ENCODE measurements at places on chromosomes 12 and 14.

- no peak for DNase-seq
Observed at GRCh38 chr14:77190977-77191376, 9.4 kb downstream of the TMEM63C start.

- no peak for DNase-seq
Observed at GRCh38 chr12:70985850-70986249, 65.3 kb upstream of the PTPRR start.

GRCh38 chr14:70203686-70204085, 14.9 kb upstream of the SLC8A3 start:
- DNase-seq = no peak

GRCh38 chr14:36967892-36968555, 204.4 kb downstream of the SLC25A21 start:
- no peak for DNase-seq

DNA sequence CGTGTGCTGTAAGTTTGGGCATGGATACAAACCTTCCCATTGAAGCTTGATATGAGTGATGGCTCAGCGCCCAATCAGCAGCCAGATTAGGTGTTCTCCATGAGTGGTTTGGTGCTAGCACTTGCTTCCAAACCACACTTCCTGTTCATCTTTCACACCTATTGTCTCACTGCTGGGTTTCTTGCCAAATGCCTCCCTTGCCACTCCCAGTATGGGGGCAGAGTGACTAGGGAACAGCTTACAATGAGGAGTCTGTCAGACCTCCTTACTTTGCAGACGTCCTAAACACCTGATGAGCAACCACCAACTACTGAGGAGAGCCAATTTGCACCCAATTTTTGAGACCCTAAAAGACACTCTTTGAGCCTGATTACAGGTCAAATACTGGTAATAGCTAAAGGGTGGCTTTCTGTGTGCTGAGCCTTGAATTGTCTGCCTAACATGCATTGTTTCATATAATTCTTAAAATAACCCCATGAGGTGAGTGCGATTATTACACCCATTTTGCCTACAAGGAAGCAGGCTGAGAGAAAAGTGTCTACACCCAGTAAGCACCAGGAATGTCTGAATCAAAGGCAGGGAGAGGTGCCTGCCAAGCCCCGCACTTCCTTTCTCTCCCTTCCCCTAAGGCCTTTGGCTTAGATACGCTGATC, 48.4 kb upstream of the FOS start:
- DNase-seq = peak; percentile 81

DNA sequence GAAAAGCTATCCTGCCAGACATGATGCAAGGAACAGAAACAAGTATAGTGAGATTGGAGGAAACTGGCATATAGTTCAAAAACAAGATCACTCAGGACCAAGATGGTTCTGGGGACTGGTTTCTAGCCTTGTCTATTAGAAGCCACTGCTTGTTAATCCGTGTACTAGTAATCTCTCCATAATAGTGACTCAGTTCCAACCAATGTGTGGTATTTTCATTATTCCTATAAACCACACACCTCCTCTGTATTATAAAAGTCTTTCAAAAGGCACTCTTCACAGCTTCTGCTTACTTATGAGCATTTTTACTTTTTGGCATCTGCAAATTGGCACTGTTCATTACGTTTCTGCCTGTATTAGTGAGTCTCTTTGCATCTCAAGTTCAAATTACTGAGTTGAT, 140.3 kb downstream of the SLC6A15 start:
- DNase-seq = no peak

DNA sequence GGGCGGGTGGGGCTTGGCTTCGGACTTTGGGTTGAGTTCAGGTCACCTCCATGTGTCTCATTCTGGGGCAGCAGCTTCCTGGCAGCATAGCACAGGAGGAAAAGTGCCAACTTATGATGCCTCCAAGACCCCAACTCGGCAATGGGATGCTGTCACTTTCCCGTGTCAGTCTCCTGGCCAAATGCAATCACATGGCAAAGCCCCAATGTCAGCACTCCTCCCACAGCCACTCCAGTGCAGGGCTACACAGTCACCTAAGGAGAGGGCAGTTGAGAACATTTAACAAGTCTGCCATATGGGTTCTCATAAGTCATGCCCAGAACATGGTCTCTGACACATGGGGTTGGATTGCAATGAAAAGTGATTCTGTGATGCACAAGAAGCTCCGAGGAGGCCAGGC, 26.7 kb downstream of the ELK3 start:
- no peak for DNase-seq

GRCh38 chr14:74533576-74533975, 40.0 kb downstream of the ISCA2 start:
- no peak for DNase-seq
